ENCODE measurements at places on chromosomes 1 and 21. TPM values are rescaled to one million over a fixed set of nuclear protein-coding genes. Genes with fewer than 3 reads are reported as not detected.
A peak's percentile ranks its signal among the peaks of the same experiment; 100 is the strongest.

SUSD4 gene
- not detected for total RNA-seq

SLC30A2 gene
- not detected for total RNA-seq

RIPPLY3 gene
- total RNA-seq = under 0.01 TPM

DNA sequence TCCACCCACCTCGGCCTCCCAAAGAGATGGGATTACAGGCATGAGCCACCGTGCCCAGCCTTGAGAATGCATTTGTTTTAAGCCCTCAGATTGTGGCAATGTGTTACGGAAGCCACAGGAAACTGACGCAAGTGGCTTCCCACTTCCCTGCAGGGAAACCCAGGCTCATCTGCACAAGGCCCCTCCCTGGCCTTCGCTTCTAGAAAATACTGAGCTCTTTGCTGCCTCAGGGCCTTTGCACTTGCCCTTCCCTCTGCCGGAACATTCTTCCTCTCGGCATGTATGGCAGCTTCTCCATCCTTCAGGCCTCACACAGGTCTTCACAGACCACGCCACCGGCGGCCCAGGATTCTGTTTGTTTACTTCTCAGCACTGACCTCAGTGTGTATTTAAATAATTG, 137.0 kb upstream of the TMEM51 start:
- DNase-seq = no peak

DNA sequence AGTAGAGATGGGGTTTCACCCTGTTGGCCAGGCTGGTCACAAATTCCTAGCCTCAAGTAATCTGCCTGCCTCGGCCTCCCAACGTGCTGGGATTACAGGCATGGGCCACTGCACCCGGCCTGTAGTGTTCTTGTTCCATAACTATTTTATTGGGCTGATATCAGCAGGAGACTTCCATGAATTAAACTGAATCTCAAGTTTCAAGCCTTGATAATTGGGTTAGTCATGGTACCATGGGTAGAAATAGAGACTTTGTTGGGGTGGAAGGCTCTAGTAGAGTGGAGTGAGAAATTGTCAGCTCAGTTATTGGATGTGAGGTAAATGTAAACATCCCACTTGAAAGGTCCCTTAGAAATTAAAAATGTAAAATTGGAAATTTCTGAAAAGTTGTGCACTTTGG, 419.1 kb downstream of the ADGRL2 start:
- no peak for DNase-seq

GRCh38 chr1:150869683-150870082, 6.7 kb downstream of the ARNT start:
- no peak for DNase-seq

DNA sequence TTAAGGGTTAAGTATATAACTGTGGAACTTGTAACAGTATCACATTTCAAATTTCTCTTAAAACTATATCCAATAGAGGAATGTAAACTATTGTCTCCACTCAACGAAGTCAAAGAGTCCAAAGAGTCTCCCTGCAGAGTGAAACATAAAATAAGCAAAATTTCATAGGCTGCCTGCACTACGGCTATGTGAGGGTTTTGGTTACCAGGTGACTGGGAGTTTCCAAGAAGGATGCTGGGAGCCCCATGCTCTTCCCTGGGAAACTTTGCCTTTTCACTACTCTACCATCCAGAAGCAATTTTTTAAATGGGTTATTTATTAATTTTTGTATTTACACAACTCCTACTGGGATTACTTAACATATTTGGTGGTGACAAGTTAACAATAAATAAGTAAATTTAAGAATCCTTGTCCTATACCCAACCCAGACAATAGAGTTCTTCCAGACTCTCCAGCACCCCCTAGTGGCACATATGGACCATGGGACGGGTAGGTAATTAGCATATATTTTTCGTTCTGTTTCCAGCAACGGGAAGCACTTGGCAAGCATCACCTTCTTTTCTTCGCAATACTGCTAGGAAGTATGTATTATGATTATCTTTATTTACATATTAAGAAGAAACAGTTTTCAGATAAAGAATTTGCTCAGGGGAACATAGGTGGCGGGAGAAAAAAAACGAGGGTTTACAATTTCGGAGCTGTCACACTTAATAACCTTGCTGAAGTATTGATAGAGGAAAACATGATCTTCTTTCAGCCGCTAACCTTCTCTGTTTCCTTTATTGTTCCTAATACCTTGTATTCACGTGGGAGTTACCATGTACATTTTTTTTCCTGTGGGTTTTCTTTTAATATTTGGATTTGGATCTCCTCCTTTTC, 3.5 kb downstream of the FMO2 start:
- DNase-seq = peak; percentile 73

DNA sequence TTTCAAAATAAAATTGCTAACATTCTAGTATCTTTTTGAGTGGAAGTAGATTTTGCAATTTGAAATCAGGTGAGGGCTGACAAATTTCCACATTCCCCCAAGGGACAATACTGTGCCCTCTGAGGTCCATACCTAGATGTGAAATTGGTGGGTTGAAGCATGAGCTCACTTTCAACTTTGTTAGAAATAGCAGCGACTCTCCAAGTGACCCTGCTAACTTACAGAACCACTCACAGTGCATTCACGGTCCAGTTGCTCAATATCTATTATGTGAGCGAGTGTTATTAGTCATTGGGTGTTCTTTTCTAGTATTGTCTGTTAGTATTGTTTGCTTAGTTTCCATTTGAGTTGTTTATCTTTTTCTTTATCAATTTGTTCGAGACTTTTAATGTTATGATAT, 53.6 kb upstream of the ASB17 start:
- DNase-seq = peak; percentile 6

- peak; percentile 7 for DNase-seq
Measured at GRCh38 chr21:41445465-41445862, 19.4 kb downstream of the MX1 start.

GRCh38 chr1:180248731-180249681, 18.9 kb downstream of the LHX4 start:
- no peak for DNase-seq

- no peak for DNase-seq
Measured at GRCh38 chr1:33709783-33710718, 153.8 kb upstream of the HMGB4 start.

DNA sequence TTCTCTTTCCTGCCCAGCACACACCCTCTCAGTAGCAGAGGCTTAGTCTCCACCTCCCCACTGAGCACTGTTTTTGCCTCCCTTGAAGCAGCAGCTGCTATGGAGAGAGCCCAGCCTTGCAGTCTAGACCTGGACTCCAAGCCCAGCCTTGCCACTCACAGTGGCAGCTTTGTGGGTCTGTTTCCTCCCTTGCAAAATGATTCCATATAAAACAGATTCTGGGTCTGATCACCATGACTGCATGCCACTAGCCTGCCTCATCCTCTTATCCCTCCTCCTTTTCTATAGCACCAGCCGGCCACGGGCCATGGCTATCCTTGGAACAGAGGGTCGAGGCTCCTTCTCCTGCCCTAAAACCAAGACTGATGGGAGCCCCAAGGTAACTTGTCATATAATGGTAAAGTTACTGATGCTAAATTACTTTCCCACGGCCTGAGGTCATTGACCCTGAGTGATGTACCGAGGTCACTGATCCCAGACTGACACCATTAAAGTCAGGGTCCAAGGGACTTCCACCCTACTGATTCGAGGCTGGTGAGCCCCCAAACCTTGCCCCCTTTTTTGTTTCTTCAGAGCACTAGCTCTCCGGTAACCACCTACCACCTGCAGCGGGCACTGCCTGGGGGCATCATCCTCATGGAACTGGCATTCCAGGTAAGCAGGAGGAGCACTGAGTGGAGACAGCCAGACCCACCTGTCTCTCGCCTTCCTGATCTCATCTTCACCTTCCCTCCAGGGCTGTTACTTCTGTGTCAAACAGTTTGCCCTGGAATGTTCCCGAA, 7.9 kb downstream of the HYI start:
- no peak for DNase-seq

- no peak for DNase-seq
Measured at GRCh38 chr1:72010094-72010431, 272.3 kb downstream of the NEGR1 start.

DNA sequence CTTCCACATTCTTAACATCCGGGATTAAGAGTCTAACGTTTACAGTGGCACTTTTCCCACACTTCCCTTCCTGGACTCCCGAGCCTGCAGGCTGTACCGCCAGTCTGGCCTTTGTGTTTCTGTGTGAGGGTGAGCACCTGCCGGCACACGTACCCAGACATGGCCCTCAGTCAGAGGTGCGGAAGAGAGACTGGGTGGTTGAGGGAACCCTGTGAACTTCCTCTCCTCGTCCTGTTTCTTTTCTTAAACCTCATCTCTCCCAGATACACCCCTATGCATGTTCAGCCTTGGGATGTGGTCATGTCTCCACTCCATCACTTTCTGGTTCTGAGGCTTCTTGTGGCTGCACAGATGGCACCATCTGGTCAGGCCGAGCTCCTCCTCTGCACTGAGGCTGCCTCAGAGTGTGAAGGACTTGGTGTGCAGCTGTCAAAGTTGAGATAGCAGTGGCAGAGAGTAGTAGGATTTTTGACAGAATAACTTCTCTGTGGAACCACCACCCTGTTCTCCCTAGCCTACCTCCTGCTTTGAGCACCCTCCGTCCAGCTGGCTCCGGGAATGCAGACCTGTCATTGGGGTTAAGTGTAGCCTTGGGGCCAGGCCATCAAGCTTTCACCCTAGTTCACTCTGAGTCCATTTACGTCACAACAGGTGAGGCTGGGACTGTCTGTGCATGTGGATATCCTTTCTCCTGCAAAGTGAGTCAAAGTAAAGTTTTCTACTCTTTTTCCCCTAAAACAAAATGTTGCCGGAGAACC, 31.4 kb downstream of the VASH2 start:
- DNase-seq = peak; percentile 22

- DNase-seq = peak; percentile 87
Measured at GRCh38 chr1:206513312-206514111, 6.2 kb downstream of the RASSF5 start.

GRCh38 chr1:30735668-30736498, 12.5 kb upstream of the MATN1 start:
- peak; percentile 10 for DNase-seq

DNA sequence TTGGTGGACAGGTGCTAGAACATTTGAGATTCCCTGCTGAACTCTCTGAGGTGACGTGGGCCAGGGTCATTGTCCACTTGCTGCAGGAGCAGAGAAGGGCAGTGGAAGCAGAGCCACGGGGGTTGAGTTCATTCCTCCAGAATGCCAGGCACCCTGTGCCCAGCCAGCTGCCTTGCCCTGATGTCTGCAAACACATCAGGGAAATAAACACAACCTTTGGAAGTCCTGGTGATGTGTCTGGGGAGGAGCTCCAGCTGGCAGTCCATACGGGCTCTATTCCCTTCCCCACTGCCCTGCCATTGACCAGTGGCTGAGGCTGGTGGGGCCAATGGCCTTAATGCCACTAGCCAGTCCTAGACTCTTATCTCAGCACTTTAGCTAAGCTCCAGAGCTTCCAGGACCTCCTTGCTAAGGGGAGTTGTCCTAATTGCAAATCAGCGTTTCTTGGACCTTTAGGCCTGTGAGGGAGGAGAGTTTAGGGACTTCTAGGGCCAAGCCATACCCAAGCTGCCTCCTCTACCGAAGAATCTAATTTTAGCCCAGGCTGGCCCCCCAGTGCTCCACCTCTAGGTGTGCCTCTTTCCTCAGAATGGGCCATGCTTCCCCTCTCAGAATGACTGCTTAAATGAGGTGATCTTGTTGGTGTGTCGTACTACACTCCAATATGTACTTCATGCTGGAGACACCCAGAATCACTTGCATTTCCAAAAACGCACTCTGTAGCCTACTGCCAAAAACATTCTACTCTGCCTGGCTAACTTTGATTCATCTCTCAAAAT, 25.9 kb upstream of the MFSD2A start:
- DNase-seq = no peak
